ENCODE measurements at places on chromosomes 1 and 21.

GRCh38 chr1:36825226-36825625, 209.1 kb downstream of the GRIK3 start:
- DNase-seq = no peak

DNA sequence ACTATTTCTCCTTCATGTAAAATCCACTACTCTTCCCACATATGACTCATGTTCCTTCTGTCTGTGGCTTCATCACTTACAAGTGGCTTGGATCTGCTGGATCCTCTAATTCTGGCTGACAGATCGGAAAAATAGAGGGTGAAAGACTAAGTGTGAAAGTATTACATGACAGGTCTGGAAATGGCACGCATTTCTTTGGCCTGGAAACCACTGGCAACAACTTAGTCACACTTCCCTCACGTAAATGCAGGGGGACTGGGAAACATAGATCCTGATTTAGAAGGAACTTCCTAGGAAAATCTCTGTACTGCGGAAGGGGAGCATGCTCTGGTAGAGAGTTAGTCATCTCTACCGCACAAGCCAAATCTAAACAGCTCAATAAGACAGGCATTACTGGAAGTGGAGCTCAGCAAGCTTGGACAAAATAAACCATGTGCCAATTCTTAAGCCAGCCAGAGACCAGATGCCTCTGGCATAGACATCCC, 305.4 kb upstream of the PTBP2 start:
- no peak for DNase-seq

DNA sequence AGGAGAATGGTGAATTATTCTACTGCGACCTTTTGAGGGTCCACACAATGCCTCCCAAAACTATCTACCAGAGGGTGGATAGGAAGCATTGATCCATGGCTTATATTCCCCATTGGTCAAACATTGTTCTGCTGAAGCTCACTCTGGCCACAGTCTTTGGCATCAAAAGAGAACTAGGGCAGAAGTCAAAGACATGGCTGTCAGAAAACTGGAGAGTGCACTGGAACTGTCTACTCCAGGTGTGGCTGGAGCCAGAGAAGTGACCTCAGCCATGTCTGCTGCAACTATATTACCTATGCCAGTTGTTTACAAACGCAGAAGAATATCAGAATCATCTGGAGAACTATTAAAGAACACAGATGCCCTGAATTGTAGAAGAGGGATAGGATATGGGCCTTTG, 238.7 kb upstream of the USP25 start:
- no peak for DNase-seq

DNA sequence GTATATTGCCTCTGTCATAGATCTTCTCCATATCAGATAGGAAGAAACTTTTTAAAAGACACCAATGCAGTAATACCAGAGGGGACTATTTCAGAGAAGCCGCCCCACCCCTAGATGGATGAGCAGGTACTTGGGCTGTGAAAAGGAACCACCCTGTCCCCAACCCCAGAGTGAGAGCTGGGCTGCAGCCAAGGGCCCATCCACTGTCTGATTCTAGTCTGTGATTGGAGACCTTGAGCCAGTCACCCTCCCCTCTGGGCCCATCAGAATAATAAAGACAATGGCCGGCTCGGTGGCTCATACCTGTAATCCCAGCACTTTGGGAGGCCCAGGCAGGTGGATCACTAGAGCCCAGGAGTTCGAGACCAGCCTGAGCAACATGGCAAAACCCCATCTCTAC, 5.0 kb downstream of the CLEC20A start:
- no peak for DNase-seq

- DNase-seq = no peak
These were observed 16.4 kb downstream of the HEYL start for GRCh38 chr1:39623053-39623452.

- DNase-seq = no peak
These were observed 13.2 kb upstream of the SLC45A3 start for GRCh38 chr1:205693421-205693991.

GRCh38 chr1:65799601-65800000, 6.9 kb downstream of the PDE4B start:
- no peak for DNase-seq

DNA sequence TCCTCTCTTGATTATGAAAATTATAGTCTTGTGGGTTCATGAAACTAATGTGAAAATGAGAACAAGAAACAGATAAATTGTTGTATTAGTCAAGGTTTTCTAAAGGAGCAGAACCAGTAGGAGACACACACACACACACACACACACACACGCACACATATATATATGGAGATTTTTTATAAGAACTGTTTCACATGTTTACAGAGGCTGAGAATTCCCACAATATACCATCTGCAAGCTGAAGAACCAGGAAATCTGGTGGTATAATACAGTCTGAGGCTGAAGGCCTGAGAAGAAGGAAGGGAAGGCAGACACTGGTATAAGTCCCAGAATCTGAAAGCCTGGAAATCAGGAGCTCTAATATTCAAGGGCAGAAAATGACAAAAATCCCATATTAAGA, 70.9 kb upstream of the RGS18 start:
- DNase-seq = no peak

DNA sequence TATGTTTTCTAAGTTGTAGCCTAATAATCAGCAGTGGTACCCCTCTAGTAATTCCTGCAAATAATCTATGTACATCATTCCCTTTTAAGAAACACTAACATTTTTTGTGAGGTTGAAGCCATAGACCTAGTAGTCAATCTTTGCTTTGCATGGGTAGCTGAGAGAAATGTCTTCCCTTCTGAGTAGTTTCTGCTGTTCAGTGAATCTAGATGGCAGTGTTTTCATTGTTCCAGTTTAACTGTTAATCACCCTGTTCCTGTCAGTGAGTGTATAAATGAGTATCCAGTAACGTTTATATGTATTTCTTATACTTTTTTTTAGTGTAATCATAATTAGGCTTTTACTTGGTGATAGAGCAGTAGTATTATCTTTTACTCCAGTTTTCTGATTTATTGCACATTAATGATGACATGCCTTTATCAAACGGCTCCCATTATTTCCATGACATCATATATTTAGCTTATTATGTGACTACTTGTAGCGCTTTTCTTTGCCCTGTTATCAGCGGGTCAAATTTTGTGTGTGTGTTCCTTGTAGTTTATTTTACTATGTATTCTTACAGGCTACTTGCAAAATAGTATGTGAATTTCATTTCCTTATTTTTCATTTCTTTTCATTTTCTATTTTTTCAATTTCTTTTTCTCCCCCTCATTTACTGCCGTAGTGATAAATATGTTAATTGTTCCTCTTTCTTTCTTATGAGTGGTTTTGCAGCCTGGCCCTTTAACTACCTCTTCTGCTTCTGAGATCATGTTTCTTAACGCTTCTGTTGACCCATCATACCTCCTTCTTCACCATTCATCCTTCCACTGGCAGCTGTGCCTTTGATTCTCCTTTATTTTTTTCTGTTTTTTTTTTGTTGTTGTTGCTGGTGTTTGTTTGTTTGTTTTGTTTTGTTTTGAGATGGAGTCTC, 18.8 kb downstream of the CEP350 start:
- DNase-seq = no peak

- no peak for DNase-seq
These were observed 12.3 kb upstream of the HES5 start for GRCh38 chr1:2542246-2542915.

DNA sequence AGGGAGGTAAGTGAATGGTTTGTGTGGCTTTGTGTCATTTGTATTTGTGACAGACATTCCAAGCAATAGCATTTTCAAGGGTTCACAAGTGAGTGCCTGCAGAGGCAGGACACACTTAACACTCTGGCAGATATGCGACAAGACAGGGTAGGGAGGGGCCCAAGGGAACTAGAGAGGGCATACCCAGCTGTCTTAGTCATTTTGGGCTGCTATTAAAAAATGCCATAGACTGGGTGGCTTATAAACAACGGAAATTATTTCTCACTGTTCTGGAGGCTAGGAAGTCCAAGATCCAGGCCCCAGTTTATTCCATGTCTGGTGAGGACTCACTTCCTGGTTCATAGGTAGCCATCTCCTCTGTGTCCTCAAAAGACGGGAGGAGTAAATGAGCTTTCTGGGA, 137.4 kb downstream of the FGGY start:
- no peak for DNase-seq

DNA sequence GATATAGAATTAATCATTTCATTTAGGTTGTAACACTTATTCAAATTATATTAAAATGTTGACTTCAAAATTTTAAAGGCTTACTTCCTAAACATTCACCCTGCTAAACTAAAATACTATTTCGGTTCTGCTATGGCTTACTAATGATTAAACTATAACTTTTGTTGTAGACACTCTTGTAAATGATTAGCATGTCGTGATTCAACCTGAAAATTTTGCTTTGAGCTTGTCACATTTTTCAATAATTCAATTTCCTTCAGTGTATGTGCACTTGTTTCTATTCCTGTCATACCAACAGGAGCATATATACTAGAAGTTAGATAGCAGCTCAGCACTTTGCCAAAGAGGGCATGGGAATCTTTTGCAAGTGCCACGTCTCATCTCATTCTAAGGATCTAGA, 1018.8 kb downstream of the AMY1C start:
- no peak for DNase-seq

- no peak for DNase-seq
These were observed 4.4 kb downstream of the DNAJC16 start for GRCh38 chr1:15531003-15531402.

DNA sequence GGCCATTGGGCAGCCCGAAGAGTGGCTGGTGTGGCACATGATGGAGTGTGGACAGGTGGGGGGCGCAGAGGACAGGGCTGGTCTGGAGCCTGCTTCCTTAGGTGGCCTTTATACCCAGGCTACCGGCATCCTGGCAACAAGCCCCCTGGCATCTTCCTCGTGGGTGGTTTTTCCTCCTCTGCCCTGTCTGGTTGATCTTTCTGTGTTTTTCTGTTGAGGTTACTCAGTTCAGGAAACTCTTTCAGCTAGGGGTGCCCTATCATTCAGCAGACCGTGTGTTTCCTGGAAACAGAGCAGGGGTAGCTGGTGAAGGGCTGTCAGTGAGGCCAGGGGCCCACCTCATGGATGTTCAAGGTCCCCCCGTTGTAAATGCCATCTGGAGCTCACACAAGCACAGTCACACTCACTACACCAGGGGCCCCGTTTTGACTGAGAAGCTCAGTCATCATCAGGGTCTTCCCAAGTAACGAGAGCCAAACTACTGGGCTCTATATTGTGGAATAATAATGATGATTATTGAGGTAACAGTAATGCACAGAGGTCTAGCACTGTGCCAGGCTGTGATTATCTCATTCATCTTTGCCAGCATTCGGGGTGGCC, at the start of gene KRTAP12-4:
Gene KRTAP12-4, minus strand, starts transcription at position 84 of the 600 bp plus-strand sequence. Its CDS starts 45 bp downstream, at position 39.
- DNase-seq = no peak

- DNase-seq = peak; percentile 18
These were observed 30.4 kb upstream of the ZBTB21 start for GRCh38 chr21:42040411-42041180.

GRCh38 chr1:31715087-31715872, 11.5 kb upstream of the COL16A1 start:
- DNase-seq = peak; percentile 94

GRCh38 chr1:36182734-36183133, 26.8 kb downstream of the MAP7D1 start:
- no peak for DNase-seq

DNA sequence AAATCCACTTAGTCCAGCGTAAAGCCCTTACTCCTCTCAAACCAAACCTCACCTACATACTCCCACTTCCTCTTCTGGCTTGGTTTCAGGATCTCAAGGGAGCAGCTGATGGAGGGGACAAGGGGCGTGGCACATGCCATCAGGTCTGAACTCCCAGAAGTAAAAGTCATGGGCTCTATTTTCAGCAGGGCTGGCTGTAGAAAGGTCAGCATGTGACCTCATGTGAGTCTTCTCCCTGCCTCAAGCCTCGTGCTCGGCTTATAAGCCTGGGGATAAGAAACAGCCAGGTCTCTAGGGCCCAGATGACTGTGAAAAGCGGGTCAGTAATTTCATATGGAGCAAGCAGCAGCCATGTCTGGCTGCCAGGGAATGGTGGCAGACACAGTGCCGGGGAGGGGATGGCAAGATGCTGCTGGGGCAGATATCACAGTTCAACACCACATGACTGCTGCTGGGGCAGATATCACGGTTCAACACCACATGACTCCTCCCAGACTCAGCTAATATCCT, 227.9 kb downstream of the KCNH1 start:
- no peak for DNase-seq

DNA sequence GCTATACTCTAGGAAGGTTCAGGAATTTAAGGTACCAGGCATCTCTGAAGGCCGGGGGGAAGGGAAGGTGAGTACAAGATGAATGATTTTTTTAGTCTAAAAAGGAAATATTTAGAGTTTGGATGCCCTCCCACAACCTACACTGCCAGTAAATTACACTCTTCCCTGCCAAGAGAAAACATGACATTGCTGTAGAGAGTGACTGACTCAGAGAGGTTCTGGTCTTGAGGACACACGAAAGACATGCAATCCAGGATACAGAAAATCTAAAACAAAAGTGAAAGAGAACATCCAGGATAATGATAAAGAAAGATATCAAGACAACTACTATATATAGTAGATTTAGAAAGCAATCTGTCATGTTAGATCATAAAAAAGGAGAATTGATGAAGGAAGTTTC, 200.5 kb downstream of the TYW3 start:
- no peak for DNase-seq

DNA sequence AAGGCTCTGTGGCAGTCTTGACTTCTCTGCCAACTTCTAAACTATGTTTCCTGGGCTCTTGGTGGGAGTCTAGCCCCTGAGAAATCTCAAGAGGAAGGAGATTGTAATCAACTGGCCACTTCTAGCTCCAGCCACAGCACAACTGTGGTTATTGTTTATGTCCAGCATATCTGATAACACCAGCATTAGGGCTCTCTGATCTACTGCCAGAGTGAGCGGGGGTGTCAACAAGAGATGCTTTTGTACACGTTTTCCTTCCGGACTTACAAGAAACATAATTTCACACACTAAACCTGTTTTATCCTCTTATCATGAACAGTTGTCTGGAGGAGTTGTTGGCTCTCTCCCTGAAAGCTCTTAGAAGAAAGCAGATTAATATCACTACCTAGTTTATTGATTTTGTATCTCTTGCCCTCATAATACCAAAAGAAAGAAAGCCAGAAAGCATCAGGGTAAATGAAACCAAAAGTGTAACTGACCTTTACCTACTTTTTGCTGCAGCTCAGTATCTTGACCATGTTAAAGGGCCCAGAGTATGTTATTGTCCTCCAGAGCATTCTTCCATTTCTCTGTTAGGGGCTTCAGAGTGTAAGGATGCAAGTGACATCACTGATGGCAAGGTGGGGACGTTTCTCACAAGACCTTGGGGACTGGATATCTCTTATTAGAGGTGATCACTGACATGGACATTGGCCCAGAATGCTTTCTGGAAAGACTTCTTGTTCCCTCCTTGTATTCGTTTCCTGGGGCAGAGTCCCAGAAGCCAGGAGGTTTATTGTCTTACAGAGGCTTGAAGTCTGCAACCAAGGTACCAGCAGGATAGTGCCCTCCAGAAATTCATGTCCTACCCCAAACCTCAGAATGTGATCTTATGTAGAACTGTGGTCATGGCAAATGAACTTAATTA, 9.6 kb upstream of the SH2D1B start:
- no peak for DNase-seq

DNA sequence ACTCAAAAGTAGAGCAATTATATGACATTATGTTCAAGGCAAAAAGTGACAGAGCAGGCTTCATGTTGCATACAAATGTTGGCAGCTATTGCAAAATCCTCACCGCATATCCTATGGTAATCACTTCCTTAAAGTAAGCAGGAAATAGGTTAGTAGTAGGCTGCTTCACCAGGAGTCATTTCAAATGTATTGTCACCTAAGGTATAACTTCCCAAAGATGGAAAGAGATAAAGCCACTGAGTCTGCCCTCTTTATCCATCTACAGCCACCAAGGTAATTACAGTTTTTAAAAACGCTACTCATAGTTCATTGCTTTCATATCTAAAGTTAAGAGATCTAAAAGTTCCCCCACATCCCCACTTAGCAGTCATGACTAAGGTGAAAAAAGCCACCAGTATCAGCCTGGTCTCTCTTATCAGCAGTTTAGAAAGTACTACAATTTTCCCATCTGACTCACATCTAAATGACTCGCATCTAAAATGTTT, 31.6 kb upstream of the UBE2U start:
- no peak for DNase-seq

Measured in posterior cingulate gyrus (tissue), 11 donors.